ENCODE measurements at places on chromosomes 13 and 19. TPM values are rescaled to one million over a fixed set of nuclear protein-coding genes. Genes with fewer than 3 reads are reported as not detected.

The ZBTB32 gene
- total RNA-seq, result not detected

The OVOL3 gene
- total RNA-seq, result not detected

The ATXN8OS gene
- not detected for total RNA-seq

The PLK5 gene
- total RNA-seq, result not detected
